ENCODE measurements at places on chromosomes 11 and 22.

- DNase-seq = no peak
These were observed 52.4 kb downstream of the CD82 start for GRCh38 chr11:44617671-44618461.

DNA sequence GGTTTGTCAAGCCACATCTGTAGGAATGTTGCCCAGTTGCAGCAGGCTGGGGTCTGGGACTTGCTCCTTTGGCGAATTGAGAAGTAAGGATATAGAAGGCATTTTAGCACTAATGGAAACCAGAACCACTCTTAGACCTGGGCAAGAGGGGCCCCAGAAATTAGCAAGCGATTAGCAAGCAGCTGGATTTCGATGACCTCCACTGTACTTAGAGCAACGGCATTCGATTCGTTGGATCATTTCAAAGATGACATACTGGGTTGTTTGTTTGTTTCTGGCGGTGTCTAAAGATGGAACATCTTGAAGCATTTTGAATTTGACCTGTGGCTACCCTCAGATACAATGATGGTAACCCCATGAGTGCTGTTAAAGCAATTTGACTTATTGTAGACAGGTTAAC, 1.2 kb upstream of the CDPF1 start:
- DNase-seq = no peak

GRCh38 chr11:27159335-27159679, 118.7 kb downstream of the BBOX1 start:
- DNase-seq = no peak

DNA sequence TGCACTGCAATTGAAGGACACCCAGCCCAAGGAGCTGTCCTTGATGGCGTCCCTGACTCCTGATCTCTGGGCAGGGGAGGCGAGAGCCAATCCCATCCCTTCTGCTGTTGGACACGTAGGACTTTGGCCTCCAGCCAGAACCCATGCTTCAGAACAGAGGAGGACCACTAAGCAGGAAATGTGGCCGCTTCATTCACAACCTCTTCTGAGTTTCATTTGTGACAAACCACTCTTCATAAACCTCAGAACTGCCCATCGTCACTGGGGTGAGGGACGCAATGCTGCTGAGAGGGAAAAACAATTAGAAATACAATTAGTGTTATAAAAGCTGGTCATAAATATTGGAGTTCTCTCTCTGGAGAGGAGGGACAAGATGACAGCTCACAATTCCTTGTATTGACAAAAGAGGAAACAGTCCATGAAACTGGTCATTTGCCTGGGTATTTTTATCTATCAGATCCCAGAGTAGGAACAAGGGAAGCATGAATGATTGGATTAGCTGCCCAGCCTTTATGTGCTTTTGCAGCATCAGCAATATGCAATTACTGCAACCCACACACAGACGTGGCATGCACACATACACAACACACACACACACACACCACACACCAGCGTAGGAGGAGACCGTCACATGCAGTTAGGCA, 216.5 kb upstream of the CADM1 start:
- DNase-seq = no peak

- DNase-seq = no peak
These were observed 1.1 kb downstream of the HYOU1 start for GRCh38 chr11:119055901-119056300.

DNA sequence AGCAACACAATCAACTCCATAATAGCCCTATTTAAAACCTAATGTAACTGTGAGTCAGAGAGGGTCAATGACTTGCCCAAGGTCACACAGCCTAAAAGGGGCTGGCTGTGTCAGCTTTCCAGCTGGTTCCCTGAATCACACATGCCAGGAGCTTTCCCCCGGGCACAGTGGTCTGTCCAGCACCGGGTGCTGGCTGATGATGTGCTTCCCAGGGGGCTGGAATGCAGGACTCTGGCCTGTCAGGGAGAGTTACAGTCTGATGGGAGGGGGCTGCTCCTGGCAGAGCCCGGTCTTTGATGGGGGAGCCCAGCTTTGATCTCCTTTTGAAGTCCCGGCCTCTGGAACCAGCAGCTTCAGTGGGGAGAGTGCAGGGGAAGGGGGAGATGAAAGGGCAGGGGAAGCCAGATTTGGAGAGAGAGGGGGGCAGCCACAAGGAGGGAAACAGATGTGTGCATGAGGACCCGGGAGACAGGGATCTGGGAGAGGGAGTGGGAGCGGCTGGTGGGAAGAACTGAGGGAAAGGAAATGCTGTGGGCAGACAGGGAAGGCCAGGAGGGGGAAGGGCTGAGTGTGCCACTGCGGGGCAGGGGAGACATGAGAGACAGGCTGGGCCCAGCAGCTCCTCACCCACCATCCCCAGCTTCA, 102.7 kb downstream of the NECTIN1 start:
- DNase-seq = no peak

- DNase-seq = no peak
These were observed 62.0 kb upstream of the NECTIN1 start for GRCh38 chr11:119791047-119791446.

DNA sequence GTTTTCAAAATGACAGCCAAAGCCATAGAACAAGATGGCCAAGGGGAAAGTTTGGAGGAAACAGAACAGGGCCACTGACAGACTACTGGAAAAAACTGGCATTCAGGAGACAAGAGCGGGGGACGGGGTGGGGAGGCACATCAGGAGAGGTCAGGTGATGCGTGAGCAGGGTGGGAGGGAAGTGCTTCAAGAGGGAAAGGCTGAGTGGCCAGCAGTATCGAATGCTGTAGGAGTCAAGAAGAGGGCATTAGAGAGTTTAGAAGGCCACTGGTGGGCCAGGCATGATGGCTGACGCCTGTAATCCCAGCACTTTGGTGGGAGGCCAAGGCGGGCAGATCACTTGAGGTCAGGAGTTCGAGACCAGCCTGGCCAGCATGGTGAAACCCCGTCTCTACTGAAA, 8.2 kb downstream of the GTPBP1 start:
- no peak for DNase-seq

GRCh38 chr11:68309621-68310185, 2.7 kb upstream of the LRP5 start:
- no peak for DNase-seq

DNA sequence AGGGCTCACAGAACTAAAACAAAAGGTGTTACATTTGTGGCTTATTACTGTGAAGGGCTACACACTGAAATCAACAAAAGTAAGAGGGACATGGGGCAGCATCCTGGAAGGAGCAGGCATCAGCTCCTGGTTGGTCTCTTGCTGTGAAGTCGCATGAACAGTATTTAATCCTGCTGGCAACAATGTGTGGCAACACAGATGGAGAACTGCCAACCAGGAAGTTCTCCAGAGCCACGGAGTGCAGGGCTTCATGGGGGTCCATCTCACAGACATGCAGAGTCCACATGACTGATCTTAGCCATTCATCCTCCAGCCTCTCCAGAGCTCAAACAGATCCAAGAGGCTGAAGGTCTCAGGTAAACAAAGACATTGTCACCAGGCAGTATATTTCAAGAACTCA, 32.8 kb upstream of the FGF3 start:
- no peak for DNase-seq

- DNase-seq = no peak
These were observed 8.6 kb upstream of the APOL4 start for GRCh38 chr22:36210224-36210623.

- DNase-seq = no peak
These were observed 81.4 kb downstream of the CDKN1C start for GRCh38 chr11:2804189-2804588.

- no peak for DNase-seq
These were observed 24.0 kb downstream of the ABTB2 start for GRCh38 chr11:34333787-34334186.
